ENCODE measurements at places on chromosomes 2 and 18.

GRCh38 chr2:85594715-85595300, 737 bp upstream of the RNF181 start:
- no peak for DNase-seq

- DNase-seq = no peak
These were observed 85.8 kb upstream of the NEUROD1 start for GRCh38 chr2:181766129-181766528.

DNA sequence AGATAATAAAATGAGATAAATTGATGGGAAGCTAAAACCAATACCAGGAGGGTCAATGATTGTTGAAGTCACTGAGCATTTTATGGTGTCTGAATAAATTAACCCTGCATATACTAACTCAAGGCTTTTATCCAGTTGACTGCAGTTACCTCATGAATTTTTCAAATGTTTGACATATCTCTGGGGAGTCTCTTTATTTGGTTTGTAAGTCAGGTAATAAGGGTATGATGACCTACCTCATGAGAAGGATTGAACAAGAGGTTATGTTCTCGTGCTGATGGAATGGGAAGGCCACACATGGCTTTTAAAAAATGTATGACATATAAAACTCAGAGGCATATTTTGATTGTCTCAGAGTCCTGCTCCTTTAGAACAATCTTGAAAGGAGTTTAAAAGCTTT, 237.6 kb downstream of the THSD7B start:
- no peak for DNase-seq

DNA sequence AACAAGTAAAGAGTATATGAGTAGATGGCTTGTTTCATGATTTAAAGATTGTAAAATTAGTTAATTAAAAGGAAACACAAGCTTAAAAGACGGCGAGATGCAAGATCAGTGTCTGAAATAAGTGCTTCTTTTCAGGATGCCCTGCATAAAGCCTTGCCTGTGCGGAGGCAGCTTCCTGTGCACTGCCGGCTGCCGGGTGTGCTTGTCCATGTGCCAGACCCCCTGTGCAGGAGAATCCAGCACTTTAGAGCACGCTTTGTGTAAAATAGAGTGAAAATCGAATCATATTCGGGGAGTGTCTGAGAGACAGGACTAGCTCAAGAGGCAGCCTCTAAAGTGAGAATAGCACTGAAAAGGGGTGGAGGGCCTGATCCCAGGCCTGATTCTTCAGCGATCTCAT, 154.7 kb downstream of the CHST9 start:
- peak; percentile 18 for DNase-seq

GRCh38 chr2:96556441-96557330, 20.1 kb downstream of the ARID5A start:
- DNase-seq = no peak

GRCh38 chr2:204876311-204876710, 331.0 kb downstream of the PARD3B start:
- DNase-seq = no peak

- DNase-seq = no peak
These were observed 236.9 kb upstream of the REV1 start for GRCh38 chr2:99726691-99727090.

DNA sequence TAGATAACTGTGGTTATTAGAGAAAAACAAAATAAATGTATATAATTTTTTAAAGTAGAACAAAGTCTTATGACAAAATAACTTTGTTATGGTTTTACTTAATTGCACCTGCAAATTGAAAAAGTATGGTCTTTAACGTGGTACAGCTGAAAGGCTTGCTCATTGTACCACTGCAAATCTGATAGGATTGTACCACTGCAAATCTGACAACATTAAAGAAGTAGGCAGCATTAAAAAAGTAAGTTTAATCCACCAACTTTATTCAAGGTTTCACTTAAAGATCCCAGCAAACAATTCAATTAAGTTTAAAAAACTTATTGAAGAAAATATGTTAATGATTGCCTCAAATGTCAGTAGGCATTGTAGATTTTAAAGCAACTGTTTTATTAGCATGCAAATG, 4.7 kb downstream of the SP5 start:
- DNase-seq = no peak

- no peak for DNase-seq
These were observed 368.2 kb downstream of the IRS1 start for GRCh38 chr2:226431288-226431948.

- DNase-seq = no peak
These were observed 833.8 kb downstream of the TRIB2 start for GRCh38 chr2:13550285-13551231.

- peak; percentile 45 for DNase-seq
These were observed 58.7 kb upstream of the RFX8 start for GRCh38 chr2:101533561-101534148.

GRCh38 chr2:24671230-24671629, 122.0 kb downstream of the PTRHD1 start:
- no peak for DNase-seq
